Endothelial cell of umbilical vein (primary cell): ENCODE measurements at places on chromosomes 13 and 19. TPM values are rescaled to one million over a fixed set of nuclear protein-coding genes. Genes with fewer than 3 reads are reported as not detected.

The FFAR2 gene
- total RNA-seq: not detected in 2 replicates

DNA sequence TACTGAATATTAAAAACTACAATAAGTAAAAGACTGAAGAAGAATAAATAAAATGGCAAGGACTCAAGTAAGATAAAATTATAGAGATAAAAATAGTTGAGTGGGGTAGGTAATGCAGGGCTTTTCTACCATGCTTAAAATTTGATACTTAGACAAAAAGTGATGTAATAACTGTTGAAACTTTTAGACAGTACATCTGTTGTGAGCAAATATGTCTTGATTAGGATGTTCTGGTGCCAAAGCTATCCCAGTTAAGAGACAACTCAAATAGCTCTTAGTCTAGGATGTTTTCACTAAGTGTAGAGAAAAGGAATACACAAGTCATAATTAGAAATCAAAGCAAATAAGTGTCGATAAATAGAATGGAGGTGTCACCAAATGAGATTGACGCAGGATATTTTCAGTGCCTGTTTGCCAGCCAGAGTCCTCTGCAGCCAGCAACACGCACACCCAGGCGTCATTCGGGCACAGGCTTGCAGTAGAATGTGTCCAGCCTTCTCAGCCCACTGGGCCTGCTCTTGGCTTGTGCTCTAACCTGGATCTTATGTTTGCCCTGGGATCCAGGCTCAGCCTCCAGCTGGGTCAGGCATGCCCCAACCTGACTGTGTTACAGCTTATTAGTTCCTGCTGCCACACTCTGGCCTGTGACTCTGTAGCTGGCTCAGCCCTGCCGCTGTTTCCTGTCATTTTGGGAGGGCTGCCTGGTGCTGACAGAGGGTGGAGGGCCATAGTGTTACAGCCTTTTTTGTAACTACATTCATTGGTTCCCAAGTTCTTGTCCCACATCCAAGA lies 766.2 kb downstream of the PCDH17 start:
- no peak overlapping the region for H3K27ac ChIP-seq
- no peaks in the 10 kb centered on the region for H3K27me3 ChIP-seq
- H3K4me1 ChIP-seq: no peaks in the 10 kb centered on the region
- H3K4me3 ChIP-seq: no peak overlapping the region
- DNase-seq: no peak
- H3K36me3 ChIP-seq: no peaks in the 10 kb centered on the region

DNA sequence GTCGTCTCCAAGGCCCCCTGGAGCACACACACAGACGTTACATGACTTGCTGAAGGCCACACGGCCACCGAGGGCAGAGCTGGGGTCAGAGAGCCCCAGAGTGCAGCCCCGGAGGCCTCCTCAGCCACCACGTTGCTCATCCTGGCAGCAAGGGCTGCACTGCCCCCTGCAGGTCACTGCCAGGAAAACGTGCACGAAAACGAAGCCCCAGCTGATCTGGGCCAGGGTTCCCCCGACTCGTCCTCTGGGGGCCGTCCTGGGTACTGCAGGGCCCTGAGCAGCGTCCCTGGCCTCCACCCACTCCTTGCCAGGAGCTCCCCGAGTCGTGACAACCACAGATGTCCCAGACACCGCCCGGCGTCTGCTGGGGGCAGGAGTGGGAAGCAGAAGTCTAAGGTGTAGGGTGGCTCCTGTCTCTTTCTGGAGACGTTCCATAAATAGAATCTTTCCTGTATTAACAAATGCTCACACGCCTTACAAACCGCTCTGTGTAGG lies 3.4 kb downstream of the TPGS1 start:
- peak; percentile 88 for DNase-seq
- no peaks in the 10 kb centered on the region for H3K27me3 ChIP-seq
- peaks cover 18% of the 10 kb centered on the region for H3K4me1 ChIP-seq
- H3K4me3 ChIP-seq: no peak overlapping the region

DNA sequence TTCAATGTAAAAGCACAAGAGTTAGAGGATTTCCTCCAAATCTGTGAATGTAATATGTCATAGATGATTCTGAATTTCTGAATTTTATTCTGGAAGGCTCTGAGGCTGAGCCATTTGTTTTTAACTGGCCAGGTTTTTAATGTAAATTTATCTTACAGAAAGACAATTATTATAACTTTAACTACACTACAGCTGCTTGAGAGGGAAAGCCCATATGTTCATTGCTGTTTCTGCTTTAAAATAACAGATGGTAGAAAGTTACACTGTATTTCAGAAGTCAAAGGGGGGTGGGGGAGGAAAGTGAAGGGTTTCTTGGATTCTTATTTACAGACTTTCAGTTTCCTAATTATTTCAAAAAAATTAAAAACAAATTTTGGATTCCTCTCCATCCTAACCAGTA lies 62.8 kb downstream of the DNAJC15 start:
- H3K4me3 ChIP-seq: no peak overlapping the region
- no peaks in the 10 kb centered on the region for H3K36me3 ChIP-seq
- H3K27ac ChIP-seq: no peak overlapping the region

- H3K4me1 ChIP-seq: no peaks in the 10 kb centered on the region
- DNase-seq: peak; percentile 40
- H3K27me3 ChIP-seq: no peaks in the 10 kb centered on the region
- no peak overlapping the region for H3K4me3 ChIP-seq
- no peaks in the 10 kb centered on the region for H3K36me3 ChIP-seq
Observed at GRCh38 chr19:15629003-15629880, 11.5 kb upstream of the CYP4F3 start.

- H3K27me3 ChIP-seq: no peaks in the 10 kb centered on the region
- no peak overlapping the region for H3K4me3 ChIP-seq
- DNase-seq: no peak
- H3K27ac ChIP-seq: no peak overlapping the region
- H3K4me1 ChIP-seq: no peaks in the 10 kb centered on the region
- H3K36me3 ChIP-seq: no peaks in the 10 kb centered on the region
Observed at GRCh38 chr13:87128036-87128435, 543.1 kb upstream of the SLITRK5 start.

DNA sequence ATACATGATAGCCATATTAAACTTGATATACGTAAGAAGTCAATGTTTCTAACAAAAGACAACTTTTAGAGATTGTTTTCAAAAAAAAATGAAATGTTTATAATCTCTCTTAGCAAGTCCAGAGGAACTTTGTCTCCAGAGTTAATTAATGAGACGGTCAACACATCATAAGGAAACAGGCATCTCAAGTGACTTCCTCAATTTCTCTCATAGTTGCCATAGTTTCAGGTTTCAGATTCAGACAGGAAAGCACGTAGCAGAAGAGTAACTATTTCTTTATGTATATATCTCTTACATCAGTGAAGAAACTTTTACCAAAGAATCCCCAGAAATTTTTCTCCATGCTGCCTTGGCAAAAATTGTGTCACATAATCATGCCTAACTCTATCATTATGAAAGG lies 159.6 kb upstream of the ATXN8OS start:
- H3K36me3 ChIP-seq: no peaks in the 10 kb centered on the region
- no peaks in the 10 kb centered on the region for H3K27me3 ChIP-seq
- H3K4me1 ChIP-seq: no peaks in the 10 kb centered on the region
- no peak overlapping the region for H3K27ac ChIP-seq
- H3K4me3 ChIP-seq: no peak overlapping the region
- peak; percentile 78 for DNase-seq

DNA sequence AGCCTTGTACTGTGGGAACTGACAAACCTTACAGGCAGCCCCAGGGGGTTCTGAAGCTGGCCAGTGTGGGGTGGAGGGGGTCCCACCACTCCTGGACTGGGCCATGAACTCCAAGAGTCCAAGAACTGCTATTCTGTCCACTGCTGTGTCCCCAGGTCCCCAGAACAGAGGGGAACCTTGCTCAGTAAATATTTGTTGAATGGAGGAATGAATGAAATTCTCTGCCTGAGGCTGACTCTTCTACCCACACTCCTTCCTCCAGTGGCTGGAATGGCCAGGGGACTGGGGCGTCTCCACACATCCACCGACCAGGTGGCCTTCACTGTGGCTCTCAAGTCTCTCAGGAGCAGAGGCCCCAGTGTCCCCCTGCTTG lies 11.6 kb downstream of the WIZ start:
- H3K4me1 ChIP-seq: peaks cover 3% of the 10 kb centered on the region
- no peak overlapping the region for H3K27ac ChIP-seq
- no peak overlapping the region for H3K4me3 ChIP-seq
- H3K36me3 ChIP-seq: no peaks in the 10 kb centered on the region
- no peaks in the 10 kb centered on the region for H3K27me3 ChIP-seq

GRCh38 chr13:67878376-67878775 lies 648.2 kb upstream of the PCDH9 start:
- H3K4me3 ChIP-seq: no peak overlapping the region
- no peak overlapping the region for H3K27ac ChIP-seq
- H3K36me3 ChIP-seq: no peaks in the 10 kb centered on the region
- no peaks in the 10 kb centered on the region for H3K4me1 ChIP-seq
- H3K27me3 ChIP-seq: no peaks in the 10 kb centered on the region
- no peak for DNase-seq

The HRC gene
- total RNA-seq: not detected in 2 replicates
